ENCODE measurements at places on chromosomes 11 and 22. TPM values are rescaled to one million over a fixed set of nuclear protein-coding genes. Genes with fewer than 3 reads are reported as not detected.

GRCh38 chr22:50002791-50003190 lies 9.8 kb downstream of the IL17REL start:
- no peak for DNase-seq

GRCh38 chr11:129779342-129779741 lies 36.3 kb upstream of the TMEM45B start:
- DNase-seq: no peak

GRCh38 chr11:64659417-64660144 lies 63.4 kb downstream of the NRXN2 start:
- no peak for DNase-seq

- no peak for DNase-seq
These were observed 173.2 kb upstream of the SORL1-AS1 start for GRCh38 chr11:121625777-121626506.

TMEM86A gene
- 1.8 TPM for total RNA-seq

NCR3LG1 gene
- total RNA-seq: 0.15 TPM

DNA sequence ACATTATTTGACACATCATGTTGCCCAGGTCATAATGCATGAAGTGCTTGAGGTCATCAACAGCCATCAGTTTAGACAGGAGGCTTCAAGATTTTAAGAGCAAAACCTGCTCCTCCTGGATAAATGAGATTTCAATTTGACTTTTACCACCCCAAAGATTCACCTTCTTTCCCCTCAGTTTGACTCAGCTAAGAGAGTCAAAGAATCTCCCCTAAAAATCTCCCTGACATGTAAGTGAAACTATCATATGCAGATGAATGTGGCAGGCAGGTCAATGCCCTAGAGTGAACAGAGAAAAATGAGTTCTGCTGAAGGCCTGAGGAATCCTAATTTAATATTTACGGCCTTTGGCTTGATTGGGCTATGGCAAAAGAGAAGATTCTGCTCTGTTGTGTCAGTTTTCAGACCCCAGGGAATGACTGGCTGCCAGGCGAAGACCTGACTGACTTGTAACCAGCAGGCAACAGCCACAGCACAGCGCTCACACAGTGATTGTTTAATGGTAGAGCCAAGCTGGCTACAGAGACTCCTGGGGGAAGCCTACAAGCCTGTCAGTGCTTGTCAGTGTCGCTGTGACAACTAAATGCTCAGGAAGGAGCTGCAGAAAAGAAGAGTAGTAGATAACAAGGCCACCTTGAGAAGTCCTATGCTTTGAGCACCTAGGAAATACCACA lies 491.2 kb upstream of the LRRC4C start:
- no peak for DNase-seq

HTR3A gene
- not detected for total RNA-seq

DNA sequence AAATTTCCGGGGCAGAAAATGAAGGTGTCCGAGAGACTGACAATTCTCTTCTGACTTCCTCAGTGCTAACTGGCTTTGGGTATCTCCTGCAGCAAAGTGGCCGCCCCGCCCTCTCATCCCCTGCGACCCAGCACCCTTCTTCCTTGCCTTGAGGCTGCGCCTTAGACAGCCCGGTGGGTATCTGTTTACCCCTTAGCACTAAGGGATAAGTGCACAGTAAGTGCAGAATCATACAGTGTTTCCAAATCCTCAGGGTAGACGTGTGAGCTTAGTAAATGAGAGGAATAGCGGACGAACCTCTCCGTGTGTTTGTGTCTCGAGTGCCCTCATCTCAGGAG lies 368 bp upstream of the CHORDC1 start:
- DNase-seq: no peak

GRCh38 chr11:92709329-92709728 lies 260.1 kb upstream of the MTNR1B start:
- no peak for DNase-seq

DNA sequence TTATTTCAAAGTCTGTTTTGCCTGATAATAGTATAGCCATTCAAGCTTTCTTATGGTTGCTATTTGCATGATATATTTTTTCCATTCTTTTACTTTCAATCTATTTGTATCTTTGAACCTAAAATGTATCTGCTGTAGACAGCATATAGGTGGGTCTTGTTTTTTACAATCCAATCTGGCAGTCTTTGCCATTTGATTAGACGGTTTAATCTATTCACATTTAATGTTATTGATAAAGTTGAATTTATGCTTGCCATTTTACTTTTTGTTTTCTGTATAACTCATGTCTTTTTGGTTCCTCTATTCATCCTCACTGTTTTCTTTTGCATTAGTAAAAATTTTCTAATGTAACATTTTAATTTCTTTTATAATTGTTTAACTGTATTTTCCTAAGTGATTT lies 37.4 kb downstream of the MMP20 start:
- DNase-seq: no peak

HYLS1 gene
- total RNA-seq: 15.5 TPM

GRCh38 chr11:130429120-130429681 lies 792 bp upstream of the ADAMTS8 start:
- no peak for DNase-seq

GRCh38 chr11:8613036-8613435 lies 19.0 kb upstream of the STK33 start:
- DNase-seq: no peak

GRCh38 chr22:35134637-35135036 lies 68.7 kb downstream of the ISX start:
- no peak for DNase-seq

DNA sequence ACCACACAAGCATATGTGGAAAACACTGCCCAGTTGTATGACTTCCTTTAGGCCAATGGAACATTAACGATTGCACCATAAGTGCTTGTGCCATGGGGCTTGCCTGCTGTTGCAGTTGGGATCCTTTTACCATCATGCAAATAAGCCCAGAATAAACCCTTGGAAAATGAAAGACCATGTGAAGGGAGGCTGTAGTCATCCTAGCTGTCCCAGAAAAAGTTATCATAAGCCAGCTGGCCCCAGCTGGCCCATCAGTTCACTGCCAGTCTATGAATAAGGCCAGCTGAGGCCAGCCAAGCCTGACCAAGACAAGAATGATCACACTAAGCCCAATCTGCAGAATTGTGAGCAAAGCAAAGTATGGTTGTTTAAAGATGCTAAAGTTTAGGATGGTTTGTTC lies 253.9 kb upstream of the ARHGAP20 start:
- no peak for DNase-seq

GRCh38 chr22:30302810-30303138 lies 13.5 kb upstream of the CASTOR1 start:
- no peak for DNase-seq

- DNase-seq: no peak
These were observed 85.8 kb downstream of the FANCF start for GRCh38 chr11:22539821-22540256.

- DNase-seq: no peak
These were observed 1.8 kb downstream of the RCN1 start for GRCh38 chr11:32092581-32093170.

ZNHIT2 gene
- 8.6 TPM for total RNA-seq

GRCh38 chr11:30196400-30197206 lies 34.2 kb upstream of the FSHB start:
- peak; percentile 48 for DNase-seq

- DNase-seq: no peak
These were observed 30.7 kb upstream of the STK33 start for GRCh38 chr11:8624698-8625097.

DNA sequence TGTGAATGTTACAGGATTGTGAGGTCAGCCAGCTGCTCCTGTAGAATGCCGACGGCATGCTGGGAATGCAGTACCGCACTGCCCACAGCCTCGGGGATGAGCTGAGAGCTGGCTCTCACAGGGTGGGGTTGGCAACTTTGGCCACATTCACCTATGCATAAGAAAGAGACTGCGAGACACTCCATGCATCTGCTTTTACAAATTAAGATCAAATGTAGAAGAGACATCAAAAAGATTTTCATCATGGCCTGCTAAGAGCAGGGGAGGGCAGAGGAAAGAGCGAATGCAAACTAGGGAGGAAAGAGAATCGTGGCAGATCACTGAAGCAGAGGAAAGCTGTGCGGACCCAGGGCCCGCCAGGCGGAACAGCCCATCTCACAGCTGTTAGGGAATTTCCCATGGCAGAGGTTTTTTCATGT lies 49.8 kb upstream of the SPATA19 start:
- DNase-seq: no peak

- no peak for DNase-seq
These were observed 32.0 kb downstream of the SHANK3 start for GRCh38 chr22:50704510-50705218.

SCGB1A1 gene
- not detected for total RNA-seq
